ENCODE measurements at places on chromosomes 6 and 20.

DNA sequence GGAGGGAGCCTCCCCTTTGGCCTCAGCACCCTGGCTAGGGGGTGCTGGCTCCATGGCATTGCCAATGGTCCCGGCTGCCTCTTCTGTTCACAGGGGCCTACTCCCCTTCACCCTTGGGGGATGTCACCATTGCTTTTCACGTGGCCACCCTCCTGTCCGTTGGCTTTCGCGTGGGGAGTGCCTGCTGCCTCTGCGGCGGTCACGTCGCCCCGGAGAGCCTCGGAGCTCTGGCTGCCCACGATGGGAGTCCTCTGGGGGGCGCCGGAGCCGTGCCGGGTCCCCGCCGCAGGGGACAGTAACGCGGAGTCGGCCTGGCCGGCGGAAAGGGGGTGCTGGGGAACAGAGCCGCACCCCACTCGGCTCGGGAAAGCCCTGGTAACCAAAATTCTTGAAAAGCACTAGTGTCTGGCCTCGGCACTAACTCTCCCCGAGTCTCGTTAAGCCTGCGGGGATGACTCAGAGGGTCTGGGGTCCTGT lies 661 bp upstream of the HEBP2 start:
- peak; percentile 6 for DNase-seq

DNA sequence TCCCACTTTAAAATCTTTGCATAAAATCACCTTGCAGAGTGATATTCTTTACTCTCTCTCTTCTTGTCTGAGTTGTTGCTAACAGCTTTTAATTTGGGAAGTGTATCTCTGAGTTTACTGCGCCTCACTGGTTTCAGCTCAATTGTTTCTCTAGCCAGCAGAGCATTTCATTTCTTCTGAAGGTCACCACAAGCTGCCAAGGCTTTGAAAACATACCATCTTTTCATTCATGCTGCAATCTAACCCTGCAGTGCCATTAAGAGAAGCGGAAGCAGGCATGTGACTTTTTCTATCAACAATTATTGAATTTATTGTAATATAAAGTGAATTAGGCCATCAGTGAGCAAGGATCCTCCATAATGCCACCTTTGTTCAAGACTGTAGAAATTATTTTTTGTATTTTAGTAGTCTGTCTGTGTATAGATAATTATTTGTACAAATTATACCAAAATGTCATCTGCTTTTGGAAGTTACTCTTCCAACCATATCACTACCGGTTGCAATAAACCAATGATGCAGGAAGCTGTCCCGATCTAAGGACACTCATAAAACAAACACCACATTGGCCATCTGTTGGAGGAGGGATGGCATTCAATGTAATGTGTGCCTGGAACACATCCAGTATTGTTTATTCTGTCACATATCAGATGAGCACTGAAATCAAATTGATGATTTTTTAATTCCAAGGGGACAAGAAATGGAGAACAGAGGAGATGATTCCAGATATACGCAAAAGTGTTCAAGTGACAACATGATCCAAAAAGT lies 26.8 kb downstream of the HS3ST5 start:
- peak; percentile 81 for DNase-seq

- no peak for DNase-seq
Observed at GRCh38 chr20:17863577-17864292, 104.9 kb downstream of the SNX5 start.

- no peak for DNase-seq
Observed at GRCh38 chr6:28771401-28772267, 152.2 kb downstream of the TRIM27 start.

DNA sequence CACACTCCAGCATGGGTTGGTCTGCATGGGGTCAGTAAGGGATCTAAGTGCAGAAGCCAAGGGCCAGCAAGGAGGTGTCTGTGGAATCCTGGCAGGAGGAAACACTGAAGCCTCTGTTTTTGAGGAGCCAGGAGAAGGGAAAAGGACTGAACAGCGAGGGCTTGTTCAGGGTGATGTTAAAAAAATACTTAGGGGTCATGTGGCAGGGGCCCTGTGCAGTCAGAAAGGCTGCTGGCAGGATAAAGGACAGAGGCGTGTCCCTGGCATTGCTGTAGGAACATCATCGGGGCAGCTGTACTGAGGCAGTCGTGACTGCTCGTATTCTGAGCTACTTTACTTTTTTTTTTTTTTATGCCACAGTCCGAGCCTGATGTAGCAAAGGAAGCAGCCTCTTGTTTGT lies 127.1 kb upstream of the ZFP64 start:
- no peak for DNase-seq

DNA sequence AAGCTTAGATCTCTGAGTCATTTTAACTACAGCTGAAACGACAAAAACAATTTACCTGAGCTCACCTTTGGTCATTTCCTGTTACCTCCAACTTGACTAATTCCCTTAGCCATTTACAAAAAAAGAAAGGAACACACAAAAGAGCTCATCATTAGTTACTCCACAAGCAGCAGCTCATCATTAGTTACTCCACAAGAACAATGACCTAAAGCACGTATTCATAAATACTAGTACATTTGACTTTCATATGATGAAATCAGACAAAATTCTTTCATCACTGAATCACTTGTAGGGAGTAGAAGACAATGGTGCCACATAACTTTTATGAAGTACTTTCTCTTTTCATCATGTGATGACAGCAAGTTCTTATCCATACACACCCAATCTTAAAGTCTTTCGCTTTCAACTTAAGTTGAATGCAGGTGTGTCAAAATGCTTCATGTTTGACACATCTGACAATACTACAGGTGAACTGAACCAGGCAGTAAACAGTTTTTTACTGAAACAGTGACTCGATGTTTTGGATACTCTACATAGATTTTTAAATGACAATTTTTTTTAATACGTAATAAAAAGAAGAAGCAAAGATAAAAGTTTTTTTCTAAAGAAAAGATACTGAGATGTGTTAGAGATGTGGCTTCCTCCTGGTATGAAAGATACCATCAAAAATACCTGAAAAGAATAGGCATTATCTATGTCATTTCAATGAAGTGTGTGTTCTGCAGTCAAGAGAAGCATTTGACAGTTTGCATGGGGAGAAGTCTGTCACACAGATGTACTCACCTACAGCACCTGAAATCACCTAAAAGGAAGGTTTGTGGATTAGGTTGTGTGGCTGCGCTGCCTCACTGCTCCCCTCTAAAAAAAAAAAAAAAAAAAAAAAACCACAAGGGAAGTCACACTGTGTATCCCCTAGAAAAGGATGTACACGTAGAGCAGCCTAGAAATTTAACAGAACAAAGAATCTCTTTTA lies 109.1 kb downstream of the PRDM1 start:
- DNase-seq = no peak

GRCh38 chr6:52523378-52524142 lies 53.3 kb downstream of the TRAM2 start:
- DNase-seq = no peak

- DNase-seq = no peak
Observed at GRCh38 chr6:152948150-152948768, 34.6 kb downstream of the FBXO5 start.

GRCh38 chr6:87807475-87807874 lies 105.4 kb upstream of the AKIRIN2 start:
- DNase-seq = no peak

DNA sequence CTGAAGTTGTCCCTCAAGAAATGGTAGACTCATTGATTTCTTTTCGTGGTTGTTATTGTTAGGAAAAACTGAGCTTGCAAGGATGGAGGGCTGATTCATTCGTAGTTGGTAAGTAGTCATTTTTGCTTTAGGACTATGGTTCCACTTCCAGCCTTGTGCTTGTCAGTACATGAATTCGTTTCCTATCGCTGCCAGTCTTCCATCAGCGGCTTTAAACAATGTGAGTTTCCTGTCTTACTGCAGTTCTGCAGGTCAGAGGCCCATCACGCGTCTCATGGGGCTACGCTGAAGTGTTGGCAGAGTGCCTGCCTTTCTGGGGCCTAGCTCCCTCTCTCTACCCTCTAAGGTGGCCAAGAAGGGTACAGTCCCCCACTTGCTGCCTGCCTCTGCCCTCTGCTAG lies 11.4 kb upstream of the MDFI start:
- peak; percentile 22 for DNase-seq

DNA sequence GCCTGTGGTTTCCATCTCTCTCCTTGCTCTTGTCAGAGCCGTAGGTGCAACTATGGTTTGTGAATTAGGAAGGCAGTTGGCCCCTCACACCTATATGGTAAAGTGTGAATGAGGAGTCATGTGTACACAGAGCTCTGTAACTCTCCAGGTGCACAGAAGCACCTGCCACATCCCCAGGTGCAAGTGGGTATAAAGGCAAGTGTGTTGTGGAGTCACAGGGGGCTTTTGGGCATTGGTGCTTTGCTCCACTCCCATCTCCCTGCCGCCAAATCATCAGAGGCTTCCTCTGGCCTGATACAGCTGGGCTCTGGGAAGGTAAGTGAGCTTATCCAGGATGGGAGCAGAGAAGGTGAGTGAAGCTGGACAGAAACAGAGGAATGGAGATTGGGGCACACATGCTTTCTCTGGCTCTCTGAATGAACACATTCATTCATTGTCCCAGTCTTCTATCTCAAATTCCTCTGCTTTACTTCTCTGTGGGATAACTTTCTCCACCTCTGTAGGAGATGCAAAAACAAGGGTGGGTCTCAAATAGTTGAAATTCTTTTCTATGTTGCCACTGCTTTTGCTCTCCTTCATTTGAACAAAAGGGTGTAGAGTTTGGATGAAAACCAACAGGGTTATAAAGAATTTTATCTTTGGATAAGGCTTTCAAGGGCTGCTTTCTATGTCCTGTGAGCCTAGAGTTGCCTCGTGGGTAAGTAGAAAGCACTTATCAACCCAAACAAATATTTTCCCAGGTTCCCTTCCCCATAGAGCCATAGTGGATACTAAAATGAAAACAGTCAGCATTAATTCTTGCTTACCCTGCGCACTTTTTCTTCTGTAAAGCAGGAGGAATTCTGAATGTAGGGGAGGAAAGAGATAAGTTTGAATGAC lies 45.0 kb upstream of the RIPOR2 start:
- no peak for DNase-seq

- peak; percentile 25 for DNase-seq
Observed at GRCh38 chr20:3165473-3166337, 6.0 kb upstream of the FASTKD5 start.

DNA sequence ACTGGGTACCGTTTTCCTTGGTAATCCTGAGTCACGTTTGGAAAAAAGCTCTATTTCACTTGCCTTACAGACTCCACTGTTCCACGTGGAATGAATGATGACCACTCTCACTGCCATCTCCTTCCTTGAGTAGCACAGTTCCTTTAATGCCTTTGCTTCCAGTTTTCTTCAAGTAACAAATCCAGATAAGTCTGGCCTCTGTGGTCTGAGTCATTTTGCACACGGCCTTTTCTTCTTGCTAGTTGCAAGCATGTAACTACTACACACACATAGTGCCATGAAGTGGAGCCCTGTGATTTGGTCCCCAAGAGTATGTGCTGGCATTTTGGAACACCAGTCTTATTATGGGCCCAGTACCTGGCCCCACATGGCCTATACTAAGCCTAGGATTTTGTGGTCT lies 182.8 kb downstream of the SASH1 start:
- no peak for DNase-seq

DNA sequence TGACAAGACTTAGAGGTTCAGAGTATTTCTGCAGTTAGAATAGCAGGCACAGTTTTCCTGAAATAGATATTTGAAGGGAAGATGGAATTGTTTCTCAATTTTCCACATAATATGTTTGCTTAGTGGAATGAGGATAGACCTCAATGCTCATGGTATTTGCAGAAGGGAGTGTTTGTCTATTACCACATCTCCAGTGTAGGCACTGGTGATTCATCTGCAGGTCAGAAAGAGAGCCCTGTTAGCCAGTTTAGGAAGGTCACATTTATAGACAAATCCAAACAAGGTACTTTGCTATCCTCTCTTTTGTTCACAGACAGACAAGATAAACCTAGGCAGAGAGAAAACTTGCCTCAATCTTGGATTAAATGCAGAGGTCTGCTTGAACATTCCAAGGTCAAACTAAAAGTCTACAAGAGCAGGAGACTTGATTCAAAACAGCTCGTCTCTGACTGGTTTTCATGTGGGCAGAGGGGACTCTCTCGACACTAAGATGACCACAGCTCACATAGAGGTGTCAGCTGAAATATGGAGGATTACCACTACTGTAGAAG lies 22.8 kb downstream of the ISM1 start:
- DNase-seq = no peak

DNA sequence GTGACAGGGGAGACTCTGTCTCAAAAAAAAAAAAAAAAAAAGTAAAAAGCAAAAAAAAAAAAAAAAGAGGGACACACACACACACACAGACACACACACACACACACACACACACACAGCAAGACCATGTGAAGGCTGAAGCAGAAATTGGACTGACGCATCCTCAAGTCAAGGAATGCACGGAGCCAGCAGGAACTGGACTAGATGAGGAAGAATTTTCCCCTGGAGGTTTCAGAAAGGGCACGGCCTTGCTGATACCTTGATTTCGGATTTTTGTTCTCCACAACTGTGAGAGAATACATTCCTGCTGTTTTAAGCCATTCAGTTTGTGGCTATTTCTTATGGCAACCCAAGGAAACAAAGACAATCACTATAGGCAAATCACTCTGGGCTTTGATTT lies 176.9 kb upstream of the SALL4 start:
- DNase-seq = no peak

GRCh38 chr20:53608071-53608455 lies 14.4 kb upstream of the ZNF217 start:
- DNase-seq = no peak

DNA sequence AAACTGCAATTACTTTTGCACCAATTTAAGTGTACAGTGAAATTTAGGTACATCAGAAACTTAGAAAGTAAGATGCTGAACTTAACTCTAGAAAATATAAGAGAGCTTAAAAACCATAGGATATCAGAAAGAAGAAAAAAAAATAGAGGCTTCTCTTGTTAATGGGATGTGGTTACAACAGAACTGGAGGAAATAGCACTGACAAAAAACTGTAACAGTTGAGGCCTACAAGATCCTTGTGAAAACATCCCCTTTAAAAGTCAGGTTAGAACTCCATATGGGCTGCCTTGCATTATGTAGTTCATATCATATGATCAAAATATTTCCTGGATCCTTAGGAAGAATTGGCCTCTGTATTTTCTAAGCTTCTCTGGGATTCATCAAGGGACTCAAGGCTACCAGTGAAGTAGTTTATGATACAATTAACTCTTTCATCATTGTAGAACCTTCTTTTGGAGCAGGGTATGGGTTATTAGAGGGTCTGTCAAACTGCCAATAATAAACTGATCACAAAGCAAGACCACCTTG lies 24.8 kb downstream of the MTCL3 start:
- no peak for DNase-seq

GRCh38 chr20:61053889-61054288 lies 198.2 kb upstream of the CDH4 start:
- no peak for DNase-seq

- DNase-seq = peak; percentile 14
Observed at GRCh38 chr6:105733556-105734162, 330.8 kb upstream of the PREP start.

All from NCI-H1694 treated with DMSO at 0.1 percent for 48 hours (cell line).